AG04450 (cell line): ENCODE measurements at places on chromosomes 12 and 14.

DNA sequence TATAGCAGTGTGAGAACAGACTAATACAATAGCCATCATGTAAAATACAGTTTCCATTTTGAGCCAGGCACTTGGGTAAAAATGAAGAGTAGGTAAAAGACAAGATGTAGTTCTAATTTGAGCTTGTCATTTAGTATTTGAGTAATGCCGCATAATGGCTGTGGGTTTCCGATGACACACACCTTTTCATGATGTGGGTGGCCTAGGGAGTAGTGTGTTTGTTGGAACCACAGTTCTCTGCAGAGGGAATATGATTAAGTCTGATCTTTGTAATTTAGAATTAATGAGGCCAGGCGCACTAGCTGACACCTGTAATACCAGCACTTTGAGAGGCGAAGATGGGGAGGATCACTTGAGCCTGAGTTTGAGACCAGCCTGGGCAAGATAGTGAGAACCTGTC lies 61.8 kb downstream of the RCOR1 start:
- no peak for DNase-seq

- DNase-seq, result no peak
Measured at GRCh38 chr14:102806447-102806846, 29.2 kb downstream of the TRAF3 start.

DNA sequence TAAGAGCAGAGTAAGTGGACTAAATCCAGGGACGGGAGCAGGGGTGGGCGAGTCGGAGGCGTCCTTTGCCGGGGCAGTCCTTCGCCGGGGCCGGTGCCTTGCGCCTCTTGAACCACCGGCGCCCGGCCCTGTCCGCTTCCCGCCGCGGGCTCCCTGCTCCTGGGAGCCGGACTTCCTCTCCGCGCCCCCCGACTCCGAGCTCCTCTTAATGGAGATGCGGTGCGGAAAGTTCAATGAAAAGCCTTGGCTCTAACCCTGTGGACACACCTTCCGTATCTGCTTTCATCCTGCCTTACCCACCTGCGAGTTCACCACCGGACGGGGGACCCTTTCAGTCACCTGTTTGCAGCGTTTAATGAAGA lies 412 bp downstream of the FGFR1OP2 start:
- DNase-seq, result no peak

- no peak for DNase-seq
Measured at GRCh38 chr14:78566859-78567172, 396.6 kb downstream of the NRXN3 start.

GRCh38 chr12:54249489-54249888 lies 30.4 kb downstream of the CBX5 start:
- no peak for DNase-seq
